ENCODE measurements at places on chromosomes 5 and 9. TPM values are rescaled to one million over a fixed set of nuclear protein-coding genes. Genes with fewer than 3 reads are reported as not detected.

DNA sequence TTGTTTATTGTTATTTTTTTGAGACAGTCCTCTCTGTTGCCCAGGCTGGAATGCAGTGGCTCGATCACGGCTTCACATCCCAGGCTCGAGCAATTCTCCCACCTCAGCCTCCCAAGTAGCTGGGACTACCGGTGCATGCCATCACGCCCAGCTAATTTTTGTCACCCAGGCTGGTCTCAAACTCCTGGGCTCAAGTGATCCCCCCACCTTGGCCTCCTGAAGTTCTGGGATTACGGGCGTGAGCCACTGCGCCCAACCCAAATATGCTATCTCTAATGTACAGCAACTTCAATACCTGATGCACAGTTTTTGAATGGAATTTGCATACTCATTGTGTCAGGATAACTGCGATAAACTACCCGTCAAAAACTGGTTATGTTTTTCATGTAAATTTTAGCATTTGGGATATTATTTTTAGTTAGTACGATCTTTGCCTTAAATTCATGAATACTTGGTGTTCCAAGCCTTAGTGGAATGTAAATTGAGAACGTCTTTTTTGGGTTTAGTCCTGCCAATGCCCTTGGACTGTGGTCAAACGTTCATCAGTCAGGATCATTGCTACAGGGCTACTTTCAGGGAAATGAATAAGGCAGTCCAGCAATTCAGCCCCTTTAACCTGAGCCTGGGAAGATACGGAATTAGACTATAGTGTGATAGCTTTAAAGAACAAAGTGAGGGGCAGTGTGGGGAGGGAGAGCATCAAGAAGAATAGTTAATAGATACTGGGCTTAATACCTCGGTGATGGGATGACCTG, 4.4 kb downstream of the UGCG start:
- DNase-seq = no peak

DNA sequence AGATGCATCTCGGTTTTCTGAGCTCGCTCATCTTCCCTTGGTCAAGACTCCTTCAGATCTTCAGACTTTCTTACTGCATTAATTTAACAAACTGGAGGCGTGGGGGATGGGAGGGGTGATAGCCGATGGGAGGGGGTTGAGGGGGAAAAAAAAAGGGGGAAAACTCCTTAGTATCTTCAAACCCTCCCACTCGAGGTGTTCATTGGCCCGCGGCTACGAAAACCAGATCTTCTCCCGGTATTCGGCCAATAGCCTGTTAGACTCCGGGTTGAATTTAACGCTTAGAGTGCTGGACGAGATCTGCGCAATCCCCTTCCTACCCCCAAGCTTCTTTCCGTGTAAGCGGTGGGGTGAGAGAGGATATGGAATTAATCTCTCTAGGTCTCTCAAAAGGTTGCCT, 689 bp upstream of the GLRA1 start:
- no peak for DNase-seq

GRCh38 chr5:169333518-169333917, 32.6 kb upstream of the SLIT3 start:
- no peak for DNase-seq

DNA sequence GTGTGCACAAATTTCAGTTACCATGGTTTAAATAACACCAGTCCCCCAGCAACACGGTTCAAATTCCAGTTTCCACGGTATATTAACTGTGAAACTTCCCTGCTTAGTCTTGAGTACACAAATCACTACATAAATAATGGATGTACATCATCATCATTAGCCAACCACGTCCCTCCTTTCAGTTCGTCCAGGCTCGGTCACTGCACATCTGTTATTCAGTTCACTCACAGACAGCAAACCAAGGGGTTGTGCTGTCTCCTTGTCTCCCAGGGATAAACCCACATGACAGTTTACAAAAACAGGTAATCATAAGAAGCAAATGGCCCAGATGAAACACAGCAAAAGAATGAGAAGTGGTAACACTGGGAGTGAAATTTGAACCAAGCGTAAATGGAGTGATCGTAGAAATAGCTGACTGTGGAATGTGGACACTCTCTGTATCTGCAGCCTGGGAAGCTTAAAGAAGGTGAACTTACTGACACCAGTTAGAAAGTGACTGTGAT, 61.0 kb upstream of the RAD23B start:
- DNase-seq = no peak

DNA sequence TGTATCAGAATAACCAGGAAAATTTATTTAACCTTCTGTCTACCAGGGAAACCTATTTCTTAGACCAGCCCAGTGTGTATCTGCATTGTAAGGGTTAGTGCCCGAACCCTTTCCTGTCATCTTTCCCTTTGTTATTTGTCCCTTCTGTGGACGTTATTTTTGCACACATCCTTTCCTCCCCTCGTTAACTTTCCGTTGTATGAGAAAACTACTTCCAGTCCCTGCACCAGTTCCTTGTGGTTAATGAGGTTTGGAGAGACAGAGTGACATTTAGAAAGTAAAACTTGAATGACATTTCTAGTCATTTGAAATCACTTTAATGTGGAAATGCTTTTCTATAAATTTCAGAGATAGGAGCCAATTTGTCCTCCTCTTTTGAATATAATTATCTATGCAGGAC, 4.3 kb upstream of the IFNB1 start:
- DNase-seq = no peak

- no peak for DNase-seq
Observed at GRCh38 chr5:13921578-13921977, 22.9 kb downstream of the DNAH5 start.

DNA sequence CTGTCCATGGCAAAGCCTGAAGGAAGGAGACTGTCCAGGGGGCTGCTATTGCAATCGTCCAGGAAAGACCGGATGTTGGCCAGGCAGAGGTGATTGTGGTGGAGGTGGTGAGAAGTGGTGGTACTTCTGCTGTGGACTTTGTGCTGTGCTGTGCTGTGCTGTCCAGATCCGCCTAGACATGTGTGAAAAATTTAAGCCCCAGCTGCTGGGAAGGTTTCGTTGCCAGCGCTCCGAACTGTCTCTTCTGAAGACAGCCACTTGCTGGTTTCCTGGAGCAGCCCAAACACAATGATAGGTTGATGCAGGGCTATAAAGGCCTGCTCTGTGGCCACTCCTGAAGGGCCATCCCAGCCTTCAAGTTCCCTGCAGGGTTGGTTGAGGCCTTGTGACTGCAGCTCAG, 223.0 kb upstream of the MPDZ start:
- peak; percentile 50 for DNase-seq

DNA sequence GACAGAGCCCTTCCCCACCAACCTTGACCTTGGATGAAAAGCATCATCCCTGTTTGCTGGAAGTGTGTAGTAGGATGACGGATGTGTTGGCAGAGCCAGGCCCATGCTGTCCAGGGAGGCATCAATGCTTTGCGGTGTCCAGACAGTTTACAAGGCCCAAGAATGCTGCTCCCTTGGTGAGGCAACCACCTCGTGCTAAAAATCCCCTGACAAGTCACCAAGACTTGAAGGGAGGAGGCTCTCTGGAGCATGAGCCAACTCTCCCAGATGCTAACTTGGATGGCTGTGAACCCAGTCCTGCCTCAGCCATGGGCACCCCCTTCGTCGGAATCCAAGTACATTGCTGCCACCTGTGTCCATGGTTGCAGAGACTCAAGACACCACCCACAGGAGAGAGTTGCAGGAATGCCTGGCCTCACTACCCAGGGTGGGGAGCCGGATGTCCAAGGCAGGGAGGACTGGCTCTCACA, 9.5 kb upstream of the NKD2 start:
- DNase-seq = peak; percentile 22

DNA sequence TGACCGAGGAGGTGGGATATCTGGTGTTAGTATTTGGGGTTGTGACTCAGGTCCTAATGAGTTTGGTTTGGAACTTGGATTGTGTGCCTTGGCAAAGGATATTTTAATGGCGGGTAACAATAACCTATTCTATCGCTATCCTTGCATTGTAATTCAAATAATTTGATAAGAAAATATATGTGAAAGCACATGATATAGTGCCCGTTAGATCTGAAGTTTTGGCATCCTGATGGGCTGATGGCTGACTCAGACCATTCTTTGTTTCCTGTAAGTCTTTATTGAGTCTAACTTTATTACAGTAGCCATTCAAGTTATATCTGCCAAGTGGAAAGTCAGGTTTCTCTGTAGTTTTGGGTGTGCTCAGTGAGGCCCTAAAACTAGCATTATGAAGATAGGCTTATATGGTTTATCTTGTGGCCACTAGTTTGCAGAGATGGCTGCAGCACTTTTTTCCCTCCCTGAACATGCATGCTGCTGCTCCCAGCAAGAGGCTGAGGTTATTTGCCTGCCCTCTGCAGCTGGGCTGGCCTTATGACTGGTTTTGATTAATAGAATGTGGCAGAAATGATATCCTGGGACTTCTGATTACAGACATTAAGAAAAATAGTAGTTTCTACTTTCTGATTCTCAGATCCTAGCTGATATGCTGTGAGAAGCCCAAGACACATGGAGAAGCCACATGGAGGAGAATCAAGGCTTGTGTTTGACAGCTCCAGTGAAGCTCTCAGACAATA, 46.6 kb downstream of the CFAP95 start:
- DNase-seq = no peak

DNA sequence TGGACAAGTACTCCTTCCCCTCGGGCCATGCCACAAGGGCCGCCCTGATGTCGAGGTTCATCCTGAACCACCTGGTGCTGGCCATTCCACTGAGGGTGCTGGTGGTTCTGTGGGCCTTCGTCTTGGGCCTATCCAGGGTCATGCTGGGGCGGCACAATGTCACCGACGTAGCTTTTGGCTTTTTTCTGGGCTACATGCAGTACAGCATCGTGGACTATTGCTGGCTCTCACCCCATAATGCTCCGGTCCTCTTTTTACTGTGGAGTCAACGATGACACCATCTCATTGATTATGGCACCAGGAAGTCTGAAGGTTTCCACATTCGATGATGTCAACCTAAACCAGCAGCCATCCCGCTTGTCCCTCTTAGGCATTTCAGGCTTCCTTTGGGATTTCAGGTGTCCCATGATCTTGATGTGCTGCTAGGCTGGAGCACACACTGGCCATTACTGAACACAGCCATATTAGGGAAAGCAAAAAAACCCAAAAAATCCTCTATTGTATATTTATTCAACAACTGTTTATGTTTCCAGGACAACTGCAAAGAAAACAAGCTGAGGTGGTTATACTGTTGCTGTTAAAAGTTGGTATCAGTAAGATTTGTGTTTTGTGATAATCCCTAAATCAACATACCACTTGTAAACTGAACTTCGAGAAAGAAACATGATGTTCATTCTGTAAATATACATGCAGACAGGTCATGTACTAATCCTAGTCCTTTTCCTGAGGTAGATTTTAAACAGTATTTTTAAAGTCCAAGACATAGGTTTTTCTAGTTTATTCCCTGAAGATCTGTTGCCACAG, 1.1 kb downstream of the PLPP6 start:
- DNase-seq = no peak

GRCh38 chr5:179621551-179622214, 1.8 kb downstream of the HNRNPH1 start:
- no peak for DNase-seq

GRCh38 chr5:163190784-163191183, 246.6 kb upstream of the CCNG1 start:
- no peak for DNase-seq

The ZNF883 gene
- 6.6 TPM for total RNA-seq

The NSD1 gene
- total RNA-seq = 43.9 TPM

The QRFP gene
- total RNA-seq = not detected

The DRD1 gene
- not detected for total RNA-seq

The PROB1 gene
- total RNA-seq = 56.1 TPM

The ANAPC2 gene
- total RNA-seq = 35.9 TPM
